NCI-H1694 treated with DMSO at 0.1 percent for 48 hours (cell line): ENCODE measurements at places on chromosomes 13 and 19.

DNA sequence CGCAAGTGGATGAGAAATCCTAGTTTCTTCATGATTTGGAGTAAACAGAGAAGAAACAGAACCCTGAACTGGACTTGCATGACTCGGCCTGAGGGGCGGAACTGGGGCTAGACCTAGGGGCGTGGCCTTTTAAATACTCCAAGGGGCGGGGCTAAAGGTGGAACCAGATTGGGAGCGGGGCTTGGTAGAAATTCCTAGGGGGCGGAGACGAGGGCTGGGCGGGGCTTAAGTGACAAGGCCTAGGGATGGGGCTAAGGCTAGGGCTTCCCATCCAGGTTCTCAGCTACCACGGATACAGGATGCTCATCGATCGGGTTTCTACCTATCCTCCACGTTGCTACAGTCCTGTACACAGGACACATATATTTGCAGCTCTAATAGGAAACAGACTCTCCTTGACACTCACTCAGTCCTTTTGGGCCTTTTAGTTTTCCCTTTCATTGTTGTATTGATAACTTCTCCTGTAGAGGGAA, 372 bp upstream of the ZNF699 start:
- peak; percentile 89 for DNase-seq

DNA sequence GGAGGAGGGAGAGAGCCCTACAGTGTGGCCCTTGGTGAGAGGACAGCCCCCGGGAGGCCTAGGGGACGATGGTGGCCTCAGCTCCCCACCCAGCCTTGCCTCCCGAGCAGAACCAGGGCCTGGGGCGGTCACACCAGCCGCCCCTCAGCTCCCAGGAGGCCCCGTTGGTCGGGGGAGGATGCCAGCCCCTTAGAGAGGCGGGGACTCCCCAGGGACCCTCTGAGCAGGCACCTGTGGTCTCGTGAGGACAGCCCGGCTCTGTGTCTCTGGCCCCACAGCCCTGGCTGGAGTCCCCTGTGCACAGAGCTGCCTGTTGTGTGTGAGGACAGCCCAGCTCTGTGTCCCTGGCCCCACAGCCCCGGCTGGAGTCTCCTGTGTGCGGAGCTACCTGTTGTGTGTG, 158.8 kb downstream of the KDM4B start:
- DNase-seq: no peak

- no peak for DNase-seq
Observed at GRCh38 chr19:54302257-54302656, 10.7 kb downstream of the LILRA5 start.

DNA sequence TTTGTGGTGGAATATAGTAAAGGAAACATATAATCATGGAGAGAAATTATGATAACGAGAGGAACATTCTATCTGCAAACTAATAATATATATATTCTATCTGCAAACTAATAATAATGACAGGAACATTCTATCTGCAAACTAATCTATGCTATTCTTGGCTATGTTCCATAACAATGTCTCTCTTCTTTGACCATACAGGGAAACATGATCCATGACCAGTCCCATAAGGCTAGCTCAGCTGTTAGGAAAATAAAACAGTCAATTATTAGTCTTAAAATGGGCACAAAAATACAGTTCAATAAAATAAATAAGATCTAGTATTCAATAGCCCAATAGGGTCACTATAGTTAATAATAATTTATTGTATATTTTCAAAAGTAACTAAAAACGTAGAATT, 707.8 kb upstream of the PCDH20 start:
- no peak for DNase-seq

GRCh38 chr19:38650172-38650775, 2.8 kb downstream of the ACTN4 start:
- no peak for DNase-seq

- no peak for DNase-seq
Observed at GRCh38 chr13:77724092-77724491, 26.6 kb downstream of the SLAIN1 start.

- peak; percentile 67 for DNase-seq
Observed at GRCh38 chr19:46513461-46514236, 18.0 kb upstream of the PNMA8B start.

GRCh38 chr19:15292847-15293582, 39.3 kb downstream of the BRD4 start:
- DNase-seq: peak; percentile 35

DNA sequence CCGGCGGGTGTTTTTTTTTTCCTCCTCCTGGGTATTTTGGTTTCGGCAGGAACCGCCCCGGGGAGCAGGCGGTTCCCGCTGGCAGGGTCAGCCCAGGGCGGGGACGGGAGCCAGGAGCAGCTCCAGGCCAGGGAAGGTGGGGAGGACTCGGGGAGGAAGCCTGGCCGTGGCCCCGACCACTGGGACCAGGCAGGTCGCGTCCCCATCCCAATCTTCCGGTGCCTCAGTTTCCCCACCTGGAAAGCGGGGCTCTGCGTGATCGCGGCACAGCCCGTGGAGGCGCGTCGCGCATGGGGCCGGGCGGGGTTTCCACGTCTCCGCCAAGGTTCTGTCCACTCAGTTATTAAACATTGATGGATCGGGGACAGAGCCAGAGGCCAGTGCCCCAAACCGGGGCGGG, 34.8 kb downstream of the IL12RB1 start:
- DNase-seq: no peak

- no peak for DNase-seq
Observed at GRCh38 chr19:14271840-14272239, 65.9 kb upstream of the ADGRL1 start.

- DNase-seq: no peak
Observed at GRCh38 chr13:81498969-81499368, 1158.0 kb upstream of the SPRY2 start.

- no peak for DNase-seq
Observed at GRCh38 chr13:43988302-43988701, 108.6 kb downstream of the LACC1 start.

- DNase-seq: no peak
Observed at GRCh38 chr13:26847281-26847680, 86.7 kb upstream of the GPR12 start.

- DNase-seq: no peak
Observed at GRCh38 chr19:42330241-42330711, 4.8 kb downstream of the MEGF8 start.
